ENCODE measurements at places on chromosomes 5 and 9. TPM values are rescaled to one million over a fixed set of nuclear protein-coding genes. Genes with fewer than 3 reads are reported as not detected.

The IFNA10 gene
- not detected for total RNA-seq

GRCh38 chr9:99006511-99006910 lies 62.8 kb downstream of the COL15A1 start:
- DNase-seq = no peak

The PPP2R2B gene
- total RNA-seq = 14.8 TPM

The PCDHGA4 gene
- 9.7 TPM for total RNA-seq

- no peak for DNase-seq
These were observed 68.0 kb upstream of the CLINT1 start for GRCh38 chr5:157926977-157927376.

The MIER3 gene
- total RNA-seq = 94.6 TPM

Measured in uterus (tissue), 4 donors.